Lower lobe of right lung (tissue), 2 donors: ENCODE measurements at places on chromosomes 2 and 18. TPM values are rescaled to one million over a fixed set of nuclear protein-coding genes. Genes with fewer than 3 reads are reported as not detected.

Gene TMEM198
- total RNA-seq, result 1.4 TPM

Gene ACVR1C
- 1.7 TPM for total RNA-seq

Gene SLC14A1
- 21.8 TPM for total RNA-seq

Gene IL18R1
- 27.5 TPM for total RNA-seq

Gene SAG
- total RNA-seq, result not detected

Gene IMPA2
- 54.2 TPM for total RNA-seq

Gene CAPN13
- 23.0 TPM for total RNA-seq

Gene SNTG2
- 1.4 TPM for total RNA-seq

Gene MDH1B
- 3.3 TPM for total RNA-seq

Gene HADHB
- total RNA-seq, result 119 TPM

Gene CRYBA2
- total RNA-seq, result not detected

Gene COL3A1
- total RNA-seq, result 187 TPM

- no peak for DNase-seq
Measured at GRCh38 chr18:67862069-67862468, 345.5 kb upstream of the DSEL start.

DNA sequence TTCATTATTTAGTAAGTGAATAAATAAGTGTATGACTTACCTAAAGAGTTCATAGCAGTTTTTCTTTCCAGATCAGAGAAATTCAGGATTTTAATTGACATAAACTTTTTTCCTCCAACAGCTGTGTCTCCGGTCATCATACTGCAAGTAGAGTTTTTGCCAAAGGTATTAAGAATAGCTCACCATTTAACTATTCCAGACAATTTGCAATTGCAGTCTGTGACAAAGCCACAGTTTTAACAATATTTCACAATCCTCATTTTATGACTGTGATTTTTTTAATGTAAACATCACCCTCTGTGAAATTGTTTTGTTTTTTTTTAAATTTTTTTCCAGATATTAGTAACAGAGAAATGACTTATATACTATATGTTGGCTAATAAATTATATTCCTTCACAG is 199.1 kb downstream of the TRIB2 start:
- DNase-seq, result no peak

- no peak for DNase-seq
Measured at GRCh38 chr2:215958257-215958656, 55.1 kb downstream of the MREG start.

DNA sequence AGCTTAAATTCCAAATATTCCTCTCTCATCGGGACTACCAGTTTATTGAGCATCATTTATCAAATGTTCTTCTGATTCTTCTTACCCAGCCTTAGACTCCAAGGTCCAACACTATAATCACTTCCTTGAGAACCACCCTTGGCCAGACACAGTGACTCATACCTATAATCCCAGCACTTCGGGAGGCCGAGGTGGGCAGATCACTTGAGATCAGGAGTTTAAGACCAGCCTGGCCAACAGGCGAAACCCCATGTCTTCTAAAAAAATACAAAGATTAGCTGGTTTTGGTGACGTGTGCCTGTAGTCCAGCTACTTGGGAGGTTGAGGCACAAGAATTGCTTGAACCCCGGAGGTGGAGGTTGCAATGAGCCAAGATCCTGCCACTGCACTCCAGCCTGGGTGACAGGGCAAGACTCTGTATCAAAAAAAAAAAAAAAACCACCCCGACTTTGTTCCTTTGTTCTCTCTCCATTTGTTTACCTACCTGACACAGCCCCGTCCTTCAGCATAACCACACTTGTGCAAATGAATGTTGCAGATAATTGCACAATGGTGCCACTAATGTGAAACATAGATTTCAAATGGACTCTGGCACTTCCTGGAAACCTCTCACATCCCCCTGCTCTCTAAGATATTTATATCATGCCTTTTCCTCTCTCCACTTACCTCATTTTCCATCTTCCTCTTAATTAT is 38.9 kb upstream of the LPIN2 start:
- DNase-seq, result no peak

- DNase-seq, result no peak
Measured at GRCh38 chr2:140786585-140786984, 1344.2 kb downstream of the LRP1B start.

DNA sequence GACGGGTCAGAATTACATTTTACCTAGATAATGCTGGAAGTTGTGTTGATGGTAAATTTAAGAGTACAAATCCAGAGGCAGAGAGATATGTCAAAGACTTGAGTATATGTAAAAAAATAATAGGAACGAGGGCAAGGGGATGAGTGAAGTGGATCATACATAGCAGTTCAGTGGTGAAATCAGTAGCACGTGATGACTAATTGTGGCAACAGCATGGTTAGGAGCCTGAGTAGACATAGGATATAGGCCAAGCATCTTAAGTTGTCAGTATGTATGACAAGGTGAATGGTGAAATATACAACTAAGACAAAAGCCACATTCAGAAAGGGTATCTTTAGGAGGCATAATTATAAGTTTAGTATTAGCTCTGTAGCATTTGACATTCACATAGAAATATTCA is 826.5 kb upstream of the PIK3C3 start:
- no peak for DNase-seq

GRCh38 chr2:16661936-16662839 is 3.4 kb downstream of the CYRIA start:
- DNase-seq, result no peak

DNA sequence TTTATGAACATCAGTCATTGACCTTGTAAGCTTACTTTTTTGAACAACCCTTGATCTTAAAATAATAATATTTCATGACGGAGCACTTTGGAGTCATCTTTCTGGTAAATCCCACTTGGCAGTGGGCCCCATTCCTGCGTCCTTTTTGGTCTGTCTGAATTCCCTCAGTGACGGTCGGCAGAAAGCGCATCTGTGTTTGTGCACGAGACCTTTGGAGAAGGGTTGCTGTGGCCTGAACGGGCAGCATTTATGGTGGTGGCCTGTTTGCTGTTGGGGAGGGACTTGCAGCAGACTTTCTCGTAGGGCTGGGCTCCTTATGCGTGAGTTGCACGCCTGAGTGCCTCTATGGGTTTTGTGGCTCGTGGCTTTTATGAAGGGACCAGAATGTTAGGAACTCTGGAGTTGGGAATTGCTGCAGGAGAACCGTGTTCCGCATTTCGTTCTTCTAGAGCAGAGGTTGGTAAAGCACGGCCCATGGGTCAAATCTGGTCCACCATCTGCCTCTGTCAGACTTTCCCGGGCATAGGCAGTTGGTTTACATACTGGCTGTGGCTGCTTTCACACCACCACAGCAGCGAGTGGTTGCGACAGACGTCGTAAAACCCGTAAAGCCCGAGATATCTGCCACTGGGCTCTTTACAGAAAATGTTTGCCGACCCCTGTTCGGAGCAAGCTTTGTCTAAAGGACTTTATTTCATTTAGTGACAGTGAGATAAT is 30.8 kb downstream of the LPIN1 start:
- no peak for DNase-seq

DNA sequence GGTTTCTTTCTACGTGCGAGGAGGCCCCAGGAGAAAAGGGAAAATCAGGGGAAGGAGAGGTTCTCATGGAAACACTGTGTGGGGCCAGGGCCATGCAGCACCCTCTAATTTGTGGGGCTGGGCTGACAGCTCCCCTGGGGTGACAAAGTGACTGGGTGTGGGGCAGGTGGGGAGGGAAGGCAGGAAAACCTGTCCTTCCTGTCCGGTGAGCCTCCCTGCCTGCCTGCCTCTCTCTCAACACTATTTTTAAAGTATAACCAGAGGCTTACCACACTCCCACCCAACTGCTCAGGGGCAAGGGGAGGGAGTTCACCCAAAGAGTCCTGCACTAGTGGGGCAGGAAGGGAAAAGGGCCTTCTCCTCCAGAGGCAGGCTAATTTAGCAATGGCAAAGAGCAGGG is 10.5 kb upstream of the EPAS1 start:
- no peak for DNase-seq

DNA sequence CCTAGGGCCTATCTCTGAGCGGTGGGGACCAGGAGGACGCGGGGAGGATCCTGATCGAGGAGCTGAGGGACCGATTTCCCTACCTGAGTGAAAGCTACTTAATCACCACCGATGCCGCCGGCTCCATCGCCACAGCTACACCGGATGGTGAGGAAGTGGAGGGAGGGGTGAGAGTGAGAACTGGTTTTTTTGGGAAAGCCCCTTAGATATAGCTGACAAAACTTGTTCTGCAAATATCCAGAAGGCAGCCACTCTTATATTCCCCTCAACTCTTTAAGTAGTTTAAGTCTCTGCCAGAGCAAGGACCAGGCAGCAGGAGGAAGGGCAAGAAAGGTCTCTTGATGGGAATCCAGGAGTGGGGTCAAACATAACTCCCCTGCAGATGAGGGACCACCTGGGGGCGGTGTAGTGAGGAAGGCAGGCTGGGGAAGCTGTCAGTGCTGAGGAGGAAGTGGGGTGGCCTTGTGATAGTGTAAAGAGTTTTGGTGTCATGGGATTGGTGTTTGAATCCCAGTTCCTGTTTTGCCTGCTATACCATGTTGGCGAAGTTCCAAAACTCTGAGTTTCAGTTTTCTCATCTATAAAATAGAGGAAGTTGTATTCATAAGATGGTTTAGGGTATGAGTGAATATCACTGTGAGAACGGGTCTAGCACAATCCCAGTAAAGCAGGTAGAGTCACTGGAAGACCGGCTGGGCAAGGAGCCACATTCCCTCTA is 3.4 kb downstream of the NAGK start:
- no peak for DNase-seq

DNA sequence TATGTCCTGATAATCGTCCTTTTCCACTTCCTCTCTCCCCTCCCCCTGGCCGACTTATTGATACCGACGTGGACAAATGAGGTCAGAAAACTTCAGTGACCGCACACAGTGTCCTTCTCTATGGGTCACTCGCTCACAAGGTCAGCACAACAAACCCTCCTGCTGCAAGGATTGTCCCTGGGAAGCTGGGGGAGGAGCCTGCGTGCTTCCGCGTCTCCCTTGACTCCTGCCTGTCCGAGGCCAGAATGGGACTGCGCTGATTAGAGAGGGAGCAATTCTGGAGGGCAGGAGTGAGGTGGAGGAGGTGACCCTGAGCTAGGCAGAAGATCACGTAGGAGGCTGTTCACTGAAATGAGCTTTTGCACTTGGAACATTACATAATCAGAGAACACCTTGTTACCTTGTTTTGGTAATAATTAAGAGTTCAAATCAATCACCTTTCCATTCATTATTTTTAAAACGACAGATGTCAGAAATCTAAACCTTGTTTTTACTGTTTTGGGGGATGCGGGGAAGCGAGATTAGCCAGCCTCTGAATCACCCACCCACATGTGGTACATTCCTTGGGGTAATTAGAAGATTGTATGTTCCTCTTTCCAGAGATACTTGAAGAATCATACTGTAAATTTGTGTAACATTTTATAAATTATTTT is 70.6 kb downstream of the CTAGE1 start:
- peak; percentile 78 for DNase-seq

GRCh38 chr2:2563309-2563860 is 232.3 kb upstream of the MYT1L start:
- no peak for DNase-seq

GRCh38 chr18:70398076-70398475 is 109.2 kb downstream of the SOCS6 start:
- DNase-seq, result no peak

- DNase-seq, result peak; percentile 68
Measured at GRCh38 chr2:74760875-74761630, 72.9 kb upstream of the HK2 start.

DNA sequence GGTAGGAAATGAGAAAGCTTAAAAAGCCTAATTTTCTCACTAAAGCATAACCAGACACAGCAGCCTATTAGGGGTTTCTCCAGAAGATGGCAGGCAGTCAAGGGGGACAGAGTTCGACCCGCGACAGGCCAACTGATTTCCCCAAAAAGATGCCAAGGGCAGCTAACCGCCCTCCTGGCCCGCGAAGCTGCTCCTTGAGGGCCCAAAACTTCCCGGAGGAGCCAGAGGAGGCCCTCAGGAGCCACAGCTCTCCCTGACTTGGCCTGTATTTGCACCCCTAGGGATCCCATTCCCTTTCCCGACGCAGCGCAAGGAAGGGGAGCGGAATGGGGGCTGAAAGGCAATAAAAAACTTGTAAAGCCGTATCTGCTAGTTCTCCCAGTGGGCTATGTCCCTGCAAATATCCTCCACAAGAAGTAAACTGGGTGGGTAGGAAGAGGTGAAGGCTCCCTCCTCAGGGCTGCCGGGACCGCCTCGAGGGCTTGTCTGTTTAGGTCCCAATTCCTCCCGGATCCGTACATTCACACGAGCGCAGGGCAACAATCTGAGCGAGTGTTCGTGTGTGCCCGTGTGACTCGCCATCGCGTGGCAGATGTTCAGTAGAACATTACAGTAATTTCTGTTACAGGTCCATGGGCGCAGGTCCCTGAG is 756 bp upstream of the NAGK start:
- no peak for DNase-seq

DNA sequence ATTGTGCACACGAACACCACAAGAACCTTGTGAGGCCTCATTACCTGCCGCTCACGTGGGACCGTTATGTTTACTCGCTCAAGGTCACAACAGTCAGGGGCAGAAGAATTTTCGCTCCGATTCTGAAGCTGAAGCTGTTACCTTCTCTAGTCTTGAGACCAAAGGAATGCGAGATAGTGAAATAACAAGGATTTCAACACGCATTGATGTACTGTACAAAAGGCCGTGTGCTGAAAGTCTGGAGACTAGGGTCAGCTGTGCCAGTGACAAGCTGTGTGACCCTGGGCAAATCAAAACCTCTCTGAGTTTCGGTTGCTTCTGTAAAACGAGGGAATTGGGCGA is 583 bp downstream of the NEMP2 start:
- DNase-seq, result no peak

GRCh38 chr2:84938194-84938879 is 32.6 kb upstream of the KCMF1 start:
- DNase-seq, result no peak

DNA sequence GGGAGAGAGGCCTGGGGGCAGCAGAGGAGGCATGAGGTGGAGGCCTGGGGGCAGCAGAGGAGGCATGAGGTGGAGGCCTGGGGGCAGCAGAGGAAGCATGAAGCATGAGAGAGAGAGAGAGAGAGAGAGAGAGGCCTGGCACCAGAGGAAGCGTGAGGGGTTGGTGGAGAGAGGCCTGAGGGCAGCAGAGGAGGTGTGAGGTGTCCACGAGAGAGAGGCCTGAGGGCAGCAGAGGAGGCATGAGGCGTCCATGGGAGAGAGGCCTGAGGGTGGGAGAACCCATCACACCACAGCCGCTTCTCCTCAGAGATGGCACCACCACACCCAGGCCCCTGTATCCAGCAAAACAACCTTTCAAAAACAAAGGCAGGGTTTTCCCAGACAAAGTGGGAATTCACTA is 55.7 kb upstream of the KCNG2 start:
- DNase-seq, result no peak
